Fibroblast of skin of back (primary cell): ENCODE measurements at places on chromosomes 1 and 21.

- no peak for DNase-seq
Observed at GRCh38 chr1:73886716-73887115, 311.3 kb downstream of the LRRIQ3 start.

GRCh38 chr1:89794406-89794805, 26.4 kb upstream of the LRRC8D start:
- peak; percentile 68 for DNase-seq

- DNase-seq = no peak
Observed at GRCh38 chr1:225762002-225762441, 15.6 kb upstream of the SRP9 start.

DNA sequence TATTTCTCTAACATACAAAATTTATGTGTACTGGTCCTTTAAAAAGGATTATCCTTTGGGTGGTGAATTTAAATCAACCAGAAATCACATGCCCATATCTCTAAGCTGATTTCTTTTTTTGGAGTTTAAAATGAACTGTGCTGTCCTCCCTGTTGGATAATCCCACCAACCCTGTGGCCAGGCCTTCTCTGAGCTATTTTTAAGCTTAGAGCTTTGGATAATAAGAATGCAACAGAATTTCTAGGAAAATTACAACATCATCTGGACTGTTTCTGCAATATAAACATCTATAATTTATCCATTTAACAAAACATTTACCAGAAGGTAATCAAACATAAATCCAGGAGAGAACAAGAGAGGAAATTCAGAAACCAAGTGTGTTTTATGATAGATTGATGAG, 88.3 kb downstream of the LRRC40 start:
- DNase-seq = no peak

DNA sequence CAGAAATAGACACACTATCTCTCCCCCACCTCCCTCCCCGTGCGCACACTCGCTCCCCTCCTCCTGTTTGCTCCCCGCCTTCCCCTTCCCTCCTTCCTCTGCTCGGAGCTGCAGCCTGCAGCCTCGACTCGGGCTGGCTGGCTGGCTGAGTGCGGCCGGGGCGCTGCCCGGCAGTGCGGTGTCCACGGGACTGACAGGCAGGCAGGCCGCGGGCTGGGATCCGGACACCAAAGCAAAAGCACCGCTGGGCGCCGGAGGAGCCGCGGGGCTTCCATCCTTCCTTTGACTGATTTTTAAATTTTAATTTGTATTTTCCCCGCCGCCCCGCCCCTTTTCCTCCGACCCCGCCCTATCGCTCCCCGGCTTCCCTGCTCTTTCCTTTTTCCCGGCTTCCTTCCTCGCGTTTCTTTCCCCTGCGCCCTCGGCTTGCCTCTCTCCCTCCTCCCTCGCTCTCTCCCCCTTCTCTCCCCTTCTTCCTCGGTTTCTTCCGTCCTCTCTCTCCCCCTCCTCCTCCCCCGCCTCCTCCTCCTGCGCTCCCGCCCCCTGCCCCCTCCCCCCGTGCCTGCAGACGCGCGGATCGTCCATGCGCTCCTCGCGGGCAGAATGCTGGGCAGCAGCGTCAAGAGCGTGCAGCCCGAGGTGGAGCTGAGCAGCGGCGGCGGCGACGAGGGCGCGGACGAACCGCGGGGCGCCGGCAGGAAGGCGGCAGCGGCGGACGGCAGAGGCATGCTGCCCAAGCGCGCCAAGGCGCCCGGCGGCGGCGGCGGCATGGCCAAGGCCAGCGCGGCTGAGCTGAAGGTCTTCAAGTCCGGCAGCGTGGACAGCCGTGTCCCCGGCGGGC, 109.4 kb downstream of the NAV1 start:
- peak; percentile 78 for DNase-seq

- no peak for DNase-seq
Observed at GRCh38 chr1:19100028-19100427, 110.0 kb downstream of the UBR4 start.

DNA sequence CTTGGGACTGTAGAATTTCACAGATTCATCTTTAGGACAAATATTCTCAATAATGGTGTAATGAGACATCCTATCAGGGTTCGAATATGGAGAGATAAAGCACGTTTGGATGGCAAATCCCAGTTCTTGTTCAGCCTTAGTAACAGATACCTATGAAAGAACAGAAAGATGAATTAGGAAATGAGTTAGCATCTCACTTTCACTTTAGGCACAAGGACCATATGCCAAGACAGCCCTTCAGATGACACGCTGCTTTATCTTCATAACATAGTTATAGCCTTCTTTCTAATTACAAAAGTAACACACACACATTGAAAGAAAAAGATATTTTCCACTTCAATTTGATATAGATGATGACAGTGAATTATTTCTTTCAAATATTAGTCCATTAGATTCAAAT, 173.6 kb downstream of the TGFBR3 start:
- no peak for DNase-seq

DNA sequence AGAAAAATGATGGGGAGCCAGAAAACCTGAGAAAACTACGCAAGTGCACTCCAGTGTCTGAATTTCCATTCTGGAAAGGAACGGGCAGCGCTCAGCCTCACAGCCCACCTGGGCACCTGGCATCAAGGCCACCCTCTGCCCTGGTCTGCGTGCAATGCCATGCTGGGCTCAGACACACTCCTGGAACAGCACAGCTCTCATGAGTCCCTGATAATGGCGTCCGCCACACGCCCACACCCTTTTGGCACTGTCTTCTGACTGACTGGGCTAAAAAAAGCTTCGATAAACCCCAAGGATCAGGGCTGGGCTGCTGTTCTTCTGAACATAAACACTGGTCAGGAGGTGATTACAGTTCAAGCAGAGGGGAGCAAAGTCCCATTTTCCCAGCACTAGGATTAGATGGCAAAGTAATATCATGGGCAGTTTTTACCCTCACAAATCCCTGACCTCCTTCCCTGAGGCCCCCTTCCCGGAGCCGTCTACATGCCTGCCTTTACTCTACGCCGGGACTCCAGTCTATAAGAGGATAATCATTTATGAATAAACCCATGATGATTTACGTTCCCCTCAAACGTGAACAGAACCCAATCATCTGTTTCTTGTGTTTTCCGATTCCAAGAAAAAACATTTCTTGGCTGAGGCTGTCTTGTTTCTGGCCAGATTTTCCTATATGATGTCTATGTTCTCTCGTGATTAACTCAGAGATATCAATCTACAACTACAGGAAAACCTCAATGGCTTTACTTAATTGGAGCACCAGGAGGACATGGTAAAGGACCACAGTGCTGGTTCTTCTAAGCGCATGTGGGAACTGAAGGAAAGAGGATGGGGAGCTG, 22.6 kb downstream of the RCAN1 start:
- DNase-seq = no peak
